ENCODE measurements at places on chromosomes 12 and 14.

GRCh38 chr12:96141216-96141912 lies 52.8 kb upstream of the ELK3 start:
- peak; percentile 10 for DNase-seq

- DNase-seq: no peak
These were observed 28.1 kb upstream of the PRICKLE1 start for GRCh38 chr12:42617622-42618021.

- no peak for DNase-seq
These were observed 13.8 kb upstream of the DHRS4 start for GRCh38 chr14:23939607-23940326.

DNA sequence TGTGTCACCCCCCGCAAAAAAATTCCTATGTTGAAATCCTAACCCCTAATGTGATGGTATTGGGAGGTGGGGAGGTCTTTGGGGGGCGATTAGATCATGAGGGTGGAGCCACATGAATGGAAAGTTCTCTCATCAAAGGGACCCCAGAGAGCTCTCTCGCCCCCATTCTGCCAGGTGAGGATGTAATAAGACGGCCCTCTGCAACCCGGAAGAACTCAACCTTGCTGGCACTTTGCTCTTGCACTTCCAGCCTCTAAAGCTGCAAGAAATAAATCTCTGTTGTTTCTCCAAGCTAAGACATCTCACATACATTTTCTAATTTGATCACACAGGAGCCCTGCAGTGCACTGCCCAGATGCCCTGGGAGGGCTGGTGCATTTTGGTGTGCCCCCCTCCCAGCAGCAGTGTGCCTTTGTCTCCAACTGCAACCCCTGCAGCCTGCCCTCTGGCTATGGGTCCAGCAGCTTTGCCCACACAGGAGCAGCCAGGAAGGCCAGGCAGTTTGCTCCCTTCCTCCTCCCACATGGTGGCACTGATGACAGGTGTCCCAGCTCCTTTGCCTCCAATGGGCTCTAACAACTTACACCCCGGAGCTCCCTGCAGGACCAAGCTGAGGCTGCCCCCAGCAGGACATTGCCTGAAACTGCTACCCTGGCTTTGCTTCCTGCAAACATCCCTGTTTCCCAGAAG lies 59.3 kb downstream of the C14orf132 start:
- DNase-seq: peak; percentile 59

DNA sequence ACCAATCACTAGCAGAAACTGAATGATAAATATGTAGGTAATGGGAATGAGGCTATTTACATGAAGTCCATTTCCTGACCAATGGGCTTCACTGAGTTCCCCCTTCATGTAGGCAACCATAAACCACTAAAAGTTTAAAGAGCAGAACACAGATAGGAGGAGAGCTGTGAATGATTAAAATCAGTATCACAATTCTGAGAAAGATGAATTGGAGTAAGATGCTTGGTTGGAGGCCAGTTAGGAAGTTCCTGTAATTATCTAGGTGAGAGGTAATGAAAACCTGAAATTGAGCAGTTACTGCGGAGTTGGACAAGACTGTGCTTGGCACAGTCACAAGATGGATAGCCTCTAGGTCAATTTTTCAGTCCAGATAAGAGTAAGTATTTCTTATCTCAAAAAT lies 56.6 kb downstream of the GALNT4 start:
- no peak for DNase-seq

GRCh38 chr14:80390906-80391305 lies 179.6 kb upstream of the DIO2 start:
- DNase-seq: peak; percentile 88

GRCh38 chr12:1820191-1820895 lies at the start of gene LRTM2:
TSS of gene LRTM2 (plus strand) at chr12:1820565. CDS start at chr12:1828149, 7,584 bp downstream.
- DNase-seq: no peak

DNA sequence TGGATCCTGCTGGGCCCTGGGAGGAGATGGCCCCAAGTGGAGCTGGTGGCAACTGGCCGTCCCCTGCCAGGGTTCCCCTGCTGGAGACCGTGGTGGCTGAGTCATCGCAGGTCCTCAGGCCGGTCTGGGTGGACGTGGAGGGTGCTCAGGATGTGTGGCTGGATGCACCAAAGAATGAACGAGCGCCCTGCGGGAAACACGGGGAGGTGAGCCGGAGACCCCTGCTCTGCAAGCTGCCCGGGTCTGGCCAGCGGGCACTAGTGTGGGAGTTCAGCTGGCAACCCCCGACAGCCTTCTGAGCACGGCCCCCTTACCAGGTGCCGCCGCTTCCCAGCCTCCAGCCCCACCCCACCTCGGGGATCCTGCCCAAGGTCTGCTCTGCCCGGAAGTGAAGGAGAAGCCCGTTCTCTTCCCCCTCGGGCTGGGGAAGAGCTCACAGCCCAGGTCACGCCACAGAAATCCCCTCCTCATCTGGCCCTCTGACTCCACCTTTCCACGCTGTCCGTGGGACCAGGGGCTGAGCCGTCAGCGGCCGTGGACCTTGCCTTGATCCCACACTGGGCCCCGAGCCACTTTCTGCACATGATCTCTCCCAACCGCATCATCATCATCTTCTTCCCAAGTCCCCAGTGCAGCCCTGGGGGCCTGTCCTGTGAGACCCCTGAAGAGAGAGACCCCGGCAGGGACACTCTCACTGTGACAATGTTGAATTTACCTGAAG lies 165.5 kb downstream of the KIF26A start:
- no peak for DNase-seq

DNA sequence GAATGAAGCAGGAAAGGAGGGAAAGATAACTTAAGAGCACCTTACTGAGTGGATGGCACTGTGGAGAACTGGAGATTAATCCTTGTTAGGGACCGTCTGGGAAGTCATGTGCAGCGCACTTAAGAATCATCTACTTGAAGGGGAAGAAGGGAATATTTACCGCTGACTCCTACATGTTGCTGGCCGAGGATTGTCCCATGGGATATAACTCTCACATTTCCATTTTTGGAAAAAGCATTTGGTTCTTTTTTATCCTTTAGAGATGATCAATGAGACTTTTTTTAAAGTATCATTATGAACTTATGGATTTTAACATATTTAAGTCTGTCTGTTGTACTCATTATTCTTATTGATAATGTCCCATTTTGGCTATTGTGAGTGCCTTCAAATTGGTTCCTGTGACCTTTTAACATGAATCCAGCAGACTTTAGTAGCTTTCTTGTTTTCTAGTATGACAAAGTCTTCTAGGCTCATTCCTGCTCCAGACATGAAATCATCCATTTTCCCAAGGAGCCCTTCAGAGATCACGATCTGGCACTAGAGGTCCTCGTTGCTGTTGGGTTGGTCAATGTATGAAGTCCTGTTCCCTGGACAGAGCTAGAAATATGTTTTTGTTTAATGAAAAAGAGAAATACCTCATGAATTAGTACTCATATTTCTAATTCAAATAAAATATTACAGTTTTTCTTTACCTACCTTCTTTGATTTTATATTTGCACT lies 20.2 kb upstream of the FAM234B start:
- DNase-seq: no peak

DNA sequence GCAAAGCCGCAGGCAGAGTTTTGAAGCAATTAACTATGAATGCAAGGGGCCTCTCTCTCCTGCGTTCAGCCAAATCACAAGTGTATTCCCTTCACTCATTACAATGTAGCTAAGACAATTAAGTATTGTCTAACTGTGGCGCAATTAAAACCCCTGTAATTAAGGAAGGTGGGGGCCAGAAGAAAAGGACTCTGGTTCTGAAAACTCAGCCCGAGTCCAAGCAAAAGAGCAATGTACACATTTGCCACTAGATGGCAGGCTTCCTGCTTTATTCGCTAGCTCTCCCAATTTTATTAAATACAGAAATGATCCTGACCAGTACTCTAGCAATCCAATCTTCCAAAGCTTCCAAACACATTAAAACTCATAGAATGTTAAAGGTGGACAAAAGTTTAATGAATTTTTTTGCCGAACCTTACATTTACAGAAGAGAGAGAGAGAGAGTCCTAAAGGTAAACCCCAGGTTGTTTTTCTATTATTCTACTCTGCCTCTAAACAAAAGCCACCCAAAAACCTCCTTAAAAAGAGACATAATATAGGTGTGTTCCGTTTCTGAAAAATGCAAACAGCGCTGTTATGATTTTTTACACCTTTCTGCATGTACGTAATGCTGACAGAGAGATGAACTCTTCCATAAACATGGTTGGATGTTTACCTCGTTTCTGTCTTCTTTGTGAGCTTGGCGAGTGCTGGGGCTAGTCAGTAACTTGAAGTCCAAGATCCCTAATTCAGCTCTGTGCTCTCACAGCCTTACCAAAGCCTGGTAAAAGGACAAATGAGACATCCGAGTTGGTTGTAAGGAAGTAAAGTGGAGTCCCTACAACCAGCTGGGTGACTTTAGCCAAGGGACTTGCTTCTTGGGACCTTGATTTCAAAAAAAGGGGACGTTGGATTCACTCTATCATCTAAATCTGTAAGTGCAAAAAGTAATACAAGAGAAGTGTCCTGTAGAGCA lies 50.9 kb upstream of the VASH1 start:
- DNase-seq: peak; percentile 43

DNA sequence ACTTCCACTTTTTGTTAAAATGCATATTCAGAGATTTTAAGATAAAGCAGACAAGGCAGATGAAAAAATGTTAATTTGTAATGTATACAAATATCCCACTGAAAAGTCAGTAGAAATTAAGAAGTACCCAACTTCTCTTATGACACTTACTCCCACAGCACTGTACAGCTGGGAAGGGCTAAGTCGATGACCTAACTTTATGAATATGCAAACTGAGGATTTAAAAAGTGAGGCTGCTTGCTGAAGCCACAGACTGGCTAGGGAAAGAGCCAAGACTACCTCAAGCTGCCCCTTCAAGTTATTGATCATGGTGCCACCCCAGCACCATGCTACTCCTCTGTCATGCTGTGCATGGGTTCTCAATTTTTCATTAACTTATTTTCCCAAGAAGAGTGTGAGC lies 17.0 kb downstream of the PPM1H start:
- no peak for DNase-seq

DNA sequence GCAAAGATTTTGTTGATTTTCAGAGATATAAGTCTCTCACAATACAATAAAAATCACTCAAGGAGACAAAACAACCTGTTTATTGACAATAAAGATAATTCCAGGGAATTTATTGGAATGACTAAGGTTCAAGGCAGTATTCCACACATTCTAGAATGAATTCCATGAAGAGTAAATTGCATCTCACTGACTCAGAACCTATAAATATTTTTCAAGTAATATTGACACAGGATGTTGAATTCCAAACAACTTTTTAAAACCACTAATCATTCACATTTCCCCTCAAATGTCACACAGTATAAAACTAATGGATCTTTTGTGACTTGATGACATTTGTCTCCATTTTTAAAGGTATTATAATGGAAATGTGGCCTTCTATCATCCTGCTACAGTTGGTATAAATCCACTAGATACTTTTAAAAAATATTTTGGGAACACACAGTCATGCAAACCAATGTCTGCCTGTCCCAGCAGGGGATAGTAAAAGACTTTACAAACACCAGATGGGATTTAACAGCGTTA lies 42.1 kb upstream of the LGR5 start:
- peak; percentile 91 for DNase-seq

GRCh38 chr12:45794422-45794821 lies 64.9 kb downstream of the ARID2 start:
- no peak for DNase-seq

DNA sequence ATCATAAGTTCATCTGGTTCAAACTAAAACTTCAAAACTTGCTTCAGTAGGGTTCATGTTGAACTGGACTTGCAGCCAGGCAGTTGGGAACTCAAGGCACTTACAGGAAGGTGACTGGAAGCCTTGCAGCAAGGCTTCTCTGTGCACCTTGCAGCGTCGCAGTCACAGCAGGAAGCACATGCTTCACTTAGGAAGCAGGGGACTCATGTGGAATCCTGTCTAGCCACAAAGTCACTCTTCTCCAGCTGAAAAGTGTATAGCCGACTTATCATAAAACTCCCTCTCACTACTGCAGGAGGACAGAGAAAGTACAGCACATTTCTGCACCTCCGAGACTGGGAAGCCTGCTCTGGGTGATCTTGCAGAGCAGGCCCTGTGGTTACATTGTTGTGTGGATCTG lies 114.0 kb upstream of the PRB2 start:
- no peak for DNase-seq

DNA sequence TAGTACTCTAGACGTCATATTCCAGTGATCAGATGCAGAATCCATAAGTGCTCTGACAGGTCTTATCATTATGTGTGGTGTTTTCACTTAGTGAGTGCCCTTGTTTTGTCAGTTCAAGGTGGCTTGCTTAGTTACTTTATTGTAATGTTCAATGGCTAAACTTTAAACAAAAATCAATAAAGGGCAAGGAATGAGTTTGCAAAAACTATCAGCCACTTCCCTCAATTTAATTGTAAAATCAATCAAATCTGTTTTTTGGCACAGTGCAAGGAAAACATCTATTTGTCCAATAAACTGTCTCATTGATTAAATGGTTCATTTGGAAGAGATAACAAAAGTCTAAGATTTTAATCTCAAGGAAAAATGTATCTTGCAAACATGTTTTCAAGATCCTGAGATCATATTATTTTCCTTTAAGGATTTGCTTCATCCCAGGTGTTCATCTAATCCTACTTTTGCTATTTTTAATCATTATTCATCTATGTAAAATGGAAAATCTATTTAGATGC lies 59.6 kb upstream of the EEA1 start:
- DNase-seq: no peak

GRCh38 chr14:100147691-100148464 lies 11.6 kb downstream of the DEGS2 start:
- DNase-seq: no peak

- DNase-seq: peak; percentile 46
These were observed 69.6 kb downstream of the NT5DC3 start for GRCh38 chr12:103771466-103771865.

GRCh38 chr14:67766035-67766680 lies 50.2 kb downstream of the ZFYVE26 start:
- DNase-seq: no peak

DNA sequence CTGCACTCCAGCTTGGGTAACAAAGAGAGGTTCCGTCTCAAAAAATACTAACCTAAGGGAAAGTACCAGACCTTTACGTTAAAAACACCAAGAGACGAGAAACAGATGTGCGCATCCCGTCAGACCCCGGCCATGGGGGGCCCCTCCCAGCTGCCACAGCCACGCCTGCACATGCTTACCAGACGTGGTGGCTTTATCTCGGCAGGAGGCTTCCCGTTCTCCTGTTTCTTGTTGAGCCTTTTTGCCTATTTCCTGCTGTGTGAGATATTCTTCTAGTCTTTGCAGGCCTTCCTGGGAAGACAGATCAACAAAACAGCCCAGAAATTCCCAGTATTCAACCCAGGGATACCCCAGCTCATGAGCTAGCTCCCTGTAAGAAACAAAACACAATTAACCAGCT lies 23.6 kb downstream of the PGAM5 start:
- peak; percentile 63 for DNase-seq

DNA sequence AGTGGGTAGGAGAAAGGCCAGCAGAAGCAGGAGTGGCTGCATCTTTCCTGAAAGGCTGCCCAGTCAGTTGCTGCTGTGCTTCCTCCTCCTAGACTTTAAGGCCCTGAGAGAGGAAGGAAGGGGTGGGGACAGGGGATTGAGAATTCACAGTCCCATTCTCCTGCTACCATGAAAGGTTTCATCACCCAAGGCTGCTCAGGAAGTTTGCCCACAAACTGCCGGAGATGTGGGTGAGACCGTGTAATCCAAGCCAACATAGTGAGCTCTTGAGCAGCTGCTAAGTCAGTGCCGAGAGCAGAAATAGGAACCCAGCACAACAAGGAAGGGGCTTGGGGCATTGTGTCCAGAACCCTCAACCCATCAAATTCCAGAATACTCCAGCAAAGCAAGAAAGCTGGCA lies at the start of gene CTSG:
Gene CTSG, minus strand, starts transcription at position 69 of the 400 bp plus-strand sequence. Its CDS starts 27 bp downstream, at position 42.
- no peak for DNase-seq
